ENCODE measurements at places on chromosomes 3 and 15.

- DNase-seq = no peak
Measured at GRCh38 chr3:70744536-70744935, 432.1 kb upstream of the MDFIC2 start.

- no peak for DNase-seq
Measured at GRCh38 chr15:62249501-62249900, 84.4 kb upstream of the C2CD4B start.

DNA sequence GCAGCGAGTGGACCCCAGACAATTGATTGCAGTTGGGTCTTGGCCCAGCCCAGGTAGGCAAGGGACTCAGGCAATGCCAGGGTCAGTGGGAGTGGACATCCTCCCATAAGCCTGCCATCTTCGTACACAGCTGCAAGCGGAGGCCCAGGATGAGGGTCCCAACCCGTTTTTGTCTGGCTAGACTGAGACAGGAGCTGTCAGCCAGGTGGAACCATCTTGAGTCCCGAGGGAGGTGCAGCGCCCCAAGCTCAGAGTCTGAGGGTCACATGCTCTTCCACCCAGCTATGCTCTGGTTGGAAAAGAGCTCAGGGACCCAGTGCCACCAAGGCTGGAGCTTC lies 22.6 kb upstream of the IP6K2 start:
- DNase-seq = no peak

- no peak for DNase-seq
Measured at GRCh38 chr3:71585131-71585530, 1.6 kb upstream of the FOXP1 start.

DNA sequence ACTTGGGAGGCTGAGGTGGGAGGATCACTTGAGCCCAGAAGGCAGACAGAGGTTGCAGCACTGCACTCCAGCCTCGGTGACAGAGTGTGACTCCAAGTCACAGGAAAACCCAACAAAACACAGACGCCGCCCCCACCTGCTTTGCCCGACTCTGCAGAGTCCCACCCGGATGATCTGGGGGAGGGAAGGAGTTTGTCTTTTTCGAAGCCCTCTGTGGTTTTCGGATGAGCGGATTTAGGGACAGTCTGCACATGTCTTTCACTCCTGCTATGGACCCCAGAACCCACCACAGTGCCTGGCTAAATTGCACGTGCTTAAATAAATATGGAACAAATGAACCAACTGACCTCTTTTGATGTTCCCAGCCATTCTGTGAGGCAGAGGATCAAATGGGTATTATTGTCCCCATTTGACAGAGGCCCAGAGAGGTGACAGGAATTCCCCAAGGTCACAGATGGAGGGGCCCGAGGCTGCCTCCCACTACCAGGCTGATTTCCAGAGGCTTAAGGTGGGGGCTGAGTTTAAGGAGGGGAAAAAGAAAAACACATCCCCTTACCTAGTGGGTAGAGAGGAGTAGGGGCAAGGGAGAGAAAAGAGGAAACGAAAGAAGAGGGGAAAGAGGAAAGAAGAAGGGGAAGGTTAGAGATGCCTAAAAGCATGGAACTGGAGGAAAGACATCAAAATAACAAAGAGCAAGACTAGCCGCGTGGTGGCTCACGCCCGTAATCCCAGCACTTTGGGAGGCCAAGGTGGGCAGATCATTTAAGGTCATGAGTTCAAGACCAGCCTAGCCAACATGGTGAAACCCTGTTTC lies 59.4 kb upstream of the TFRC start:
- DNase-seq = no peak

GRCh38 chr3:119627461-119627860 lies 29.8 kb downstream of the PLA1A start:
- DNase-seq = no peak

GRCh38 chr3:169980055-169980454 lies 13.4 kb downstream of the SEC62 start:
- DNase-seq = peak; percentile 27

DNA sequence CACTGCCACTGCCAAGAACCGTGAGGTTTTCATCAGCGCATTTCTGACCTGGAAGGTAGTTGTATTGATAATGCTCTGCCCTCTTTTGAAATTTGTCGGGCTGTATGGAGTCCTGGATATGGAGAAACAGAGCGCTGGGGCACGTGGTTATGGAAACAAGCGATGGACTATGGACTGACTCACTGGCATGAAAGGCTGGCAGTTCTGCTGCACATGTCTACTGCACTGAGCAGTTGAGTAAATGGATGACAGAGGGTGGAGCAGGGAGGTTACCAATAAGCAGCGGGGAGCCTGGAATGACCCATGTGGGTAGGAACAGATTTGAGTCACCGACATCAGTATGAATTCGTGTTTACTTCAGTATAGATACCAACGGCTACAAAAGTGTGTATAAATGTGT lies 429.5 kb downstream of the OCA2 start:
- DNase-seq = no peak

GRCh38 chr15:63166219-63166618 lies 8.9 kb upstream of the RPS27L start:
- no peak for DNase-seq

DNA sequence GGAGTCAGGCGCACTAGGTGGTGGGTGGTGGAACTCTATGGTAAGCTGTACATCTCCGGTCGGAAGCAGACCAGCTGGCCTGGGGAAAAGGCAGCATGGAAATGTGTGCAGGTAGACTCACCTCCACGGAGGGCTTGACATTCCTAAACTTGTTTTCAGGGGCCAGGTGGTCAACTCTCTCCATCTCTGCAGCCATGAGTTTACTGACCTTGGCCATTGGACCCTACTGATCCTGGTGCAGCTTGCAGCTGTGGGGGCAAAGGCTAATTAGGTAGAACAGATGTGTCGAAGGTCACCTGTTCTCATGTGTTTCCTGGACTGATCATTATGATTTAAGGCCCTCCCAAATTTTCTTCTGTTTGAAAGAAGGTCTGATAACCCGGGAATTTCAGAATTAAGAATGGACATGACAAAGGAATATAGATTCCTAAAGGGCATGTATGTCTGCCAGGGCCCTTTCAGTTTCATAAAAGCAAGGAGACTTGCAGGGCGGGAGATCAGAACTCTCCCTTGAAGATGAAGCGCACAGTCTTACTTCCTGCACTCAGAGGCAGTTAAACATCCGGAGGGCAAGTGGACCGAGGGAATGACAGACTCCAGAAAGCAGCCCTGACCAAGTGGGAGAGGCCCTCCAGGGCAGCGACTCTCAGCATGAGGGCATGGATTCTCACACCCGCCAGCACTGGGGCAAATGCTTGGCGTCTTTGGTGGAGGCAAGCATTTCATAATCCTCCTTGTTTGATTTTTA lies 56.1 kb upstream of the CMTM7 start:
- no peak for DNase-seq

GRCh38 chr3:106183762-106184391 lies 315.1 kb upstream of the CBLB start:
- peak; percentile 43 for DNase-seq

DNA sequence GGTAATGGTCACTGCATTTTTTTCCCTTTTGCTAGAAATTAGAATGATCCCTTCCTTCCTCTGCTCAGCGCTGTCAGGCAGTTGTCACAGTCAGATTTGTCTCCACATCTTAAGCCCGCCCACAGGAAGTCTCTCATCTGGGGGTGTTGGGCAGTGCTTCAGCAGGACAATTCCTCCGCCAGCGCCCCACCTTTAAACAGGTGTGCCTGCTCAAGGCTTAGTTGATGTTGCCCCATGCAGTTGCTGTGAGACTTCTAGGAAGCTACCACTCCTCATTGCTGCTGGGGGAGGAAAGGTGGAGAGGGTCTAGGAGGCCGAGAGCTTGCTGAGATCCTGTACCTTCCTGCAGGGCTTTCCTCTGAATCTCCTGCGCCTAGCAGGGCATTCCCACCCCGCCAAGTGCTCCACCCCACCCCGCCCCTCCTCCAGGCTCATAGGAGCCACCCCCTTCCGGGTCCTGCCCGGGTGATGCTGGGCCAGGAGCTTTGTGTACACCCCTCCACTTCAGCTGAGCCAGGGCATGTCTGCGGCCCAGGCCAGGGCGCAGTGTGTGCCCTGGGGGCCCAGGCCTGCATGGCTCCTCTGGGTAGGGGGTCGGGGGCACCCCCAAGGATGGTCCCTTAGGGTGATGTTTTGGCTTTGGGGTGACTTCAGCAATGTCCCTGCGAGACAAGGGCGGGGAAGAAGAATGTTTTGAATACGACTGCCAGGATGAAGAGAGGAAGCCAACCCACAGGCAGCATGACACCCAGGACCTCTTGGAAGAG lies 68.7 kb downstream of the TRAK1 start:
- DNase-seq = no peak

- no peak for DNase-seq
Measured at GRCh38 chr15:101448336-101448735, 41.2 kb downstream of the PCSK6 start.

DNA sequence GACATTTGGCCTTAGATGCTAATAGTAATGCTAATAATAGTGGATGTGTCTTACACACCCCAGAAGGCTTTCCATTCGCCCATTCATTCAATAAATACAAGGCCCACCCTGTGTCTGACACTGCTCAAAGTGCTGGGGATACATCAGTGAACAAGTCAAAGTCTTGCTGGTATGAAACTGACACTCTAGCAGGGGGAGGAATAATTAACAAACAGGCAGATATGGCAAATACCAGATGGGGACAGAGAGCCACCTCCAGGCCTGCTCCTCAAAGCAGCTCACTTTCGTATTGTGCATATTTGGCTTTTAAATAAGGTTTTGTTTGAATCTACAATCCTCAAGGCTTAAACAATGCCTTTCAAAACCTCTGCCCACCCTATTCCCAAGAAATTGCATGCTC lies 28.3 kb upstream of the LYZL4 start:
- DNase-seq = no peak

DNA sequence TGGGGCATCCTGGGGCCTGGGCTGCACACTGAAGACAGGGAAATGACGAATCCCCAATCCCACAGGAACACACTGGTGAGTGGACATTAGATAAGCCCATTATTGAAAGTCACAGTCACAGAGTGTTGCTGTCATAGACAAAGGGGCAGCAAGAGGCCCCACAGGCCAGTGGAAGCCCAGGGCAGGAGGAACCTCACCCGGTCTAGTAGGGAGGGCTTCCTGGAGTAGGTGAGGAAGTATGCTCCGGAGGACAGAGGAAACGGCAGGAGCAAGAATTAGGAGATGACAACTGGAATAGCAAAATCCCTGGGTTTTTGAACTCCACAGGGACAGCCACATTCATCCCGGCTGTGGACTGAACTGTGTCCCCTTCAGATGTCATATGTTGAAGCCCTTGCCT lies 101.2 kb downstream of the TPRA1 start:
- DNase-seq = no peak

- no peak for DNase-seq
Measured at GRCh38 chr3:126130081-126130855, 46.3 kb upstream of the SLC41A3 start.

DNA sequence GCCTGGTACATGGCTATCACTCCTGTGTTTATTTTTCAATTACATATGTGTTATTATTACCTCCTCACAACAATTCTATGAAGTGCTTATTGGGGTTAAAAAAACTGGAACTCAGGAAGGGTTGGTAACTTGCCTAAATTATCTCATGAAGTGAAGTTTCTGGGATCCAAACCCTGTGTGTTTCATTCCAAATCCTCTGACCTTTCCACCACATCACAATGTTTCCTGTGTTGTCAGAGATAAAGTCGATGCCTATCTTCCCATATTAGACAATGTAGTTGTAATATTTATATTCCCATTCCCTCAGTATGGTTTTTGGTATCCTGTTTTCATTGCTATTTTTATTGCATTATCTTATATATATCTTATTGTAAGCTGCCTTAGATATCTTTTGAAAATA lies 269.1 kb upstream of the CFAP20DC start:
- no peak for DNase-seq

DNA sequence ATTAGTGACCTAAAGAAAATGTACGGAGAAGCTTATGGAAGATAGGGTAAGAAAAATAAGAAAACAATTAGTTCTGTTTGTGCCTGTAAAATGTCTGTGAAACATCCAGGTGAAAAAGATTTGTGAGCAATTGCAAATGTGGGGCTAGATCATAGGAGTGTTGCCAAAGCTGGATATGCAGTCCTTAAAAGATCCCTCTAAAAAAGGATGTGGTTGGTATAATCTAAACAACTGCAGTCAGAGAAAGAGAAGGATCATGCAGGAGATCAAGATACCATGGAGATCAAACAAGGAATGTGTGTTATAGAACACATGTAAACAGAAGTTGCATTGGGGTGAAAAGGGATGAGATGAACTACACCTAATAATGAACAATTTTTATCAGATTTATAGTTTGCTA lies 116.8 kb downstream of the ALCAM start:
- DNase-seq = no peak

DNA sequence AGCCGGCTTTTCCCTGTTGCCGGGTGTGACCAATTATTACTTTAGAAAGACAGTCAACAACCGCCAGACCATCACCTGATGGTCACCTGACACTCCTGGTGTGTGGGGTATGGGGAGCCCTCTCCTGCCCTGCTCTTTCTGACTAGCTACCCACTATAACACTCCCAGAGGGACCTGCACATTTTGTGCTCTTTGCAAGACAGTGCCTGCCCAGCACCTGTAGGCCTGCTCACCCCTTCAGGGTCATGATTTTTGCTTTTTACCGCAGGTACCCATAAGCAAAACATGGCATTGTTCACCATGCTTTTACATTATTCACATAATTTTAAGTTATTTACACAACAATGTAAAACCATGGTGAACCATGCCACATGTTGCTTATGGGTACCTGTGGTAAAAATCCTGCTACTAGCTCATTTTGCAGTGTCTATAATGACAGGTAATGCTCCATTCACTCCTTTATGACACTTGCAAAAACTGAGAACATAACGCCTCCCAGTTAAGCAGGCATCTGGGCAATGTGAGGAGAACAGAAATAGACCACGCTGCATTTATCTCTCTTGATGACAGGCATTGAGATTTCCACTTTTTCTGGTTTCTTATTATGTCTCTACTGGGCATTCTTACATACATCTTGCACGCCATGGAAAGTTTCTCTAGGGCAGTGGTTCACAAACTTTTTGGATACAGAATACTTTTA lies 9.9 kb downstream of the CCRL2 start:
- no peak for DNase-seq

DNA sequence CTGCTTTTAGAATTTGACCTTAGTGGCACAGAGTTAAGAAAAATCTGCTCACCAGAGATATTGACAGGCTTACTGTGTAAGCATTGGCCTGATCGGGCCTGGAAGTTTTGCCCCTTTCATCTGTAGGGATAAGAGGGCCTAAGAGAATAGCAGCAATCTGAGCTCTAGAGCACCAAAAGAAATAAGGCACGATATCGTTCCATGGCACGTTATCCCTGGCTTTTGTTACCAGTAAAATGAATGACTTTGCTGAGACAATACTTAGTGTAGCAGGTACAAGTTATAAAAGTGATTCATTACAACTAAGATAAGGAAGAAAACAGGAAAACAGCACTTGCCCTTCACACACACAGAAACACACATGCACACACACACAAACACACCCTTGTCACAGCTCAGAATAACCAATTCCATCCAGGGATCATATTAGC lies 5.0 kb downstream of the THBS1 start:
- no peak for DNase-seq

DNA sequence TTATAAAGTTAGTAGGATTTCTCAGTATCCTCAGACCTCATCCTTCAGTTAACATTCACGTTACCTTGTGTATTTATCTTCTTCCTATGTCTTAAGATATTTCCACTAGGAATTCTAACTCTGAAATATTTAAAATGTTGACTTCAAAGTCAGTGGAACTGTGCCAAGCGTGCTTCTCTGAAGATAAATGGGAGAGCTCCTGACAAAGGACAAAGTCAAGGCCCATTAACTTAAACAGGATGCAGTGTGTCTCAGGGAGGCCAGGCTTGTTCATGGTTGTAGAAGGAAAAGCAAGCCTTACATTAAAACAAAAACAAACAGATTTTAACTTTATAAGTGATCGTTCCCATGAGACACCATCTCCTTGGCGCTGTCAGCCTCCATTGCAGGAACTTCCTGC lies 41.5 kb downstream of the ABHD17C start:
- no peak for DNase-seq

All from AG04450 (cell line).